Putamen (tissue), 1 donor: ENCODE measurements at places on chromosomes 2 and 18.

- no peak for DNase-seq
These were observed 150.2 kb upstream of the DOK6 start for GRCh38 chr18:69250305-69251151.

DNA sequence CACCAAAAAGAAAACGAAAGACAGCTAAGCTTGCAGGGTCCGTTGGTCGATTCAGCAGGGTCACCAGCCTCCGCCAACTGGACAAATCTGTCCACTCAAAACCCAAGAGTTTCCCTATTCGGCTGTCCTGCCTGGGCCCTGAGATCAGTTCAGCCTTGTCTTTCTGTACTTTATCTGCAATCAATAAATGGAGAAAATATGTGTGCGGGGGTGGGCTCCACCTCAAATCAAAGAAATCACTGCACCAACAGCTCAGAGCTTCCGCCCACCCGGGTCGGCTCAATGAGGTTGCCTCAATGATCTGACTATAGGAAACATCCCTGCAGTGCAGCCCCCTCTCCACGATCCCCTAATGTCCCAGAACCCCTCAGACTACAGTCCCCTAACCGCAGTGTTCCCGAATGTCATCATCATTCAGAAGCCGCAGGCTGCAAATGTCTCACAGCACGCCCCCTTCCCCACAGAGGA, 447 bp downstream of the GGCX start:
- no peak for DNase-seq

- DNase-seq = peak; percentile 76
These were observed 997 bp upstream of the TGIF1 start for GRCh38 chr18:3448838-3449511.

- DNase-seq = no peak
These were observed 46.8 kb upstream of the DNMT3A start for GRCh38 chr2:25388491-25388890.

DNA sequence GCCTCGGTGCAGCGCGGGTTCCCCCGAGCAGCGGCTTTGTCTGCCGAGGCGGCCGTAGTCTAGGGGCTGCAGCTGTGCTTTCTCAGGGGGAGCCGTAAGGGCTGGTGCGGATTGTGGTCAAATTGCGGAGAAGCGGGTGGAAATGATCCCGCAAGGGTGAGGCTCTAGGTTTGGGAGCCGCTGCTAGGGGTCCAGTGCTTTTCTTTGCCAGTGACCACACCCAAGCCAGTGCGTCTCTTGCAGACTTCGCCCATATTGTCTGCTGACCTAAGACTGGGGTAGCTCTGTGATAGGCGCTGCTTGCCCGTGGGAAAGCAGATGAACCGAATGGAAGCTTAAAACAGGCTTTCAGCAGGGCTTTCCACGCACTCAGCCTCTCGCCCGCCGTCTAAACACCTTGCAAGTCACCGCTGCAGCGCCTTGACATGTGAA, 2.1 kb downstream of the DPYSL5 start:
- peak; percentile 29 for DNase-seq

GRCh38 chr18:564708-565561, 15.2 kb upstream of the CETN1 start:
- DNase-seq = no peak

GRCh38 chr2:225512876-225513540, 113.5 kb downstream of the NYAP2 start:
- no peak for DNase-seq

GRCh38 chr2:136209561-136210454, 91.9 kb upstream of the CXCR4 start:
- no peak for DNase-seq

- DNase-seq = peak; percentile 28
These were observed 2.0 kb downstream of the XPO1 start for GRCh38 chr2:61536180-61536571.

- DNase-seq = no peak
These were observed 466.1 kb upstream of the HS6ST1 start for GRCh38 chr2:128784626-128785306.

GRCh38 chr2:84442888-84443287, 16.2 kb downstream of the SUCLG1 start:
- no peak for DNase-seq

DNA sequence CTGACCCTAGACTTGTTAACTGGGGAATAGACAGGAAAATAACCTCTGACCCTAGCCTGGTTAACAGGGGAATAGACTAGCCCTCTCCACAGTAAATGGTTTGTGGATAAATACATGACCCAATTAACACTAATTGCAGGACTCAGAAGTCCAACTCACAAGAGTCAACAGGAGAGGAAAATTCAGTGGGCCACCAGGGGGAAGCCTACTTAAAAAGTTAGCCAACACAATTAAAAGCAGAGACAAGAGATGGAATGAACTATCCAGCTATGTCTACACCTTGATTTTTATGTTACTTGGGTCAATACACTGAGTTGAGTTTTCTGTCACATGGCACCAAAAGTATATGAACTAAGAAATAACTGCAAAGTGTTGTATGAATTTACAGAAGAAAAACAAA, 158.8 kb upstream of the SLC39A10 start:
- DNase-seq = no peak

DNA sequence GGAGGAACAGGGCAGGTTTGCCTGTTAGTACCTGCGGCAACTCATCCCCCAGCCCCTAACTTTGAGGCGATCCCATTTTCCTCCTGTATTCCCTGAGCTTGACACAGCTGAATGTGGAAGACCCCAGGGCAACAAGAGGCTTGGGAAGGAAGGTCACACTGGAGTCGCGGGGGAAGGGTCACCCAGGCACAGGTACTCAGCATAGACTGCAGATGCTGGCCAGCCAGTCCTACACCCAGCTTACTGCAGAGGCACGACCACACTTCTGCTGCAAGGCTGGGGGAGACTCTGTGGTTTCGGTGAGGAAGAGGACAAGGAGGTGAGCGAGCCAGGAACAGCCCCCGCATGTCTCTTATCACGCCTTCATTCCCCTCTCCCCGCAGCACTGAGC, 91.5 kb downstream of the MALT1 start:
- DNase-seq = no peak

DNA sequence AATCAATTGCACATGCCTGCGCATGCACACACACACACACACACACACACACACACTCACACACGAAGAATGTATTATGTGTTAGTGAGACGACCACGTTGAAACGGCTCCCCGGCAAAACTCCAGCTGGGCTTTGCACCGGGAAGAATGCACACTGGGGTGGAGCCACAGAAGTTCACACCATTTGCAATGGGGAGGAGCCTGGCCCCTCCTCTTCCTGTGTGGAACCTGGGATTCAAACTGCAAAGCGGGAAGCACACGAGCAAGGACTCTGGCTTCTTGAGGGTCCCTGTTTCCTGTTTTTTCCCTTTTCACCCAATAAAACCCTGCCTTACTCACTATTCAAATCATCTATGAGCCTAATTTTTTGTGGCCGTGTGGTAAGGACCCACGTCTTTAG, 304.0 kb upstream of the TMEFF2 start:
- no peak for DNase-seq

GRCh38 chr2:24870440-24870839, 49.6 kb downstream of the ADCY3 start:
- DNase-seq = no peak

- no peak for DNase-seq
These were observed 559 bp downstream of the HOXD1 start for GRCh38 chr2:176188774-176189680.

GRCh38 chr2:27871802-27872201, 18.4 kb downstream of the RBKS start:
- DNase-seq = no peak

- no peak for DNase-seq
These were observed 38.9 kb upstream of the LPIN2 start for GRCh38 chr18:3051718-3052410.

GRCh38 chr2:72834596-72834995, 8.8 kb upstream of the EXOC6B start:
- no peak for DNase-seq

- DNase-seq = no peak
These were observed 928.5 kb upstream of the CELF4 start for GRCh38 chr18:38494065-38494464.

DNA sequence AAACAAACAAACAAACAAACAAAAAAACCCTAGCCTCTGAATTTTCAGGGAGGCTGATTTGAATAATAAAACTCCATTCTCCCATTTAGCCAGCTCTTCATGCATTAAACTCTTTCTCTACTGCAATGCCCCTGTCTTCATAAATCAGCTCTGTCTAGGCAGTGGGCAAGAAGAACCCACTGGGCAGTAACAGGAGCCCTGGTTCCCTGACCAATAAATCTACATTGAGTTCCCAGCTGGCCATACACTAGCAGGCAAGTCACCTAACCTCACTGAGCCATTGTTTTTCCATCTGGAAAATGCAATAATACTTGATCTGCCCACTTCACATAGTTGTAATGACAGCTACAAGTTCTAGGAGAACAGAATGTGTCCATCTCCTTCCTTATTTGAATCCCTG, 57.6 kb upstream of the YPEL5 start:
- no peak for DNase-seq

GRCh38 chr2:241887806-241888522, 18.4 kb downstream of the RTP5 start:
- DNase-seq = no peak

DNA sequence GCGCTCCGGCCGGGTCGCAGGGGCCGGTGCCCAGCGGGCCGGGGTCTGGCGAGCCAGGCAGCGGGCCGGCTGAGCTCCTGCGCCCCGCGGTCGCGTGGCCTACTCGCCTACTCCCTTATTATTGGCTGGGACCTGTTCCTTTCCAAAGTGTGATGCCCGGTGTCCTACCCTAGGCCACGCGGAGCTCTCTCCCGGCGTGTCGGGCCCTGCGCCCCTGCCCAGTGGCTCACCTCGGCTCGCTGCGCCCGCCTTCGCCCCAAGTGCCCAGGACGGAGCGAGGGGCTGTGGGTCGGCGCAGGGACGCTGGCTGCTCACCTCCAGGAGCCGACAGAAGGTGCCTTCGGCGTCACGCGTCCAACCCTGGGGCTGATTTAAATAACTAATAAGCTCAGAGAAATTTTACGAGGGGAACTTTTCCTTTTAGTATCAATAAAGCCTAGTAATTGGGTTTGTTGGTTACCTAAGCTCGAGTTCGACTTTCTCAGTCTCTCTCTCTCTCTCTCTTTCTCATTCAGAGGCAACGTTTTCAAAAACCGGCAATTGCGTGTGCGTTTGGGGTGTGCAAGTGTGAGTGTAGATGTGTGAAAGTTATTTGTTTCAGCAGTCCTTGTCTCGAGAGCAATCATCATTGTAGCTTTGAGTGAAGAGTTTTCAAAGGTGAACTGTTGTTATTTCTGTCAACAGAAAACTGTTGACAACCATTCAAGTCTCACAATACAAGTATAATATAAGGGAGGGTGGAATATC, 7.0 kb upstream of the SATB2 start:
- no peak for DNase-seq

DNA sequence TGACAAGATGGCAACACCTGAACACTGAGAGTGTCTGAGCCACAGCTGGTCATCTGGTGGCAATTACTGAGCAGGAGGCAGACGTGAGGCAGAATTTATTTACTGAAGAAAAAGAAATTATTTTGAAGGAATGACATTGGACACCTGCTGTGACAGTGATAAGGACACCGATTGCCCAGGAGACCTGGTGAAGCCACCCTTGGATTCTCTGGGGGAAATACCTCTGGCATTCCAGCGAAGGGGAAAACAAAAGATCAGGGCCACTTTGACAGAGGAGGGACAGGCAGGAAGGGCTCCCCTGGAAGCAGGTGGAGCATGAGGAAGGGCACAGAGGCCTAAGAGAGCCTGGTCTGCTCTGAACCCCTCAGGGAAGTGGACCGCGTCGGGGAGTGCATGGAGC, 85.4 kb upstream of the ALPP start:
- no peak for DNase-seq

- no peak for DNase-seq
These were observed 403.9 kb upstream of the FANCL start for GRCh38 chr2:58645017-58645416.

DNA sequence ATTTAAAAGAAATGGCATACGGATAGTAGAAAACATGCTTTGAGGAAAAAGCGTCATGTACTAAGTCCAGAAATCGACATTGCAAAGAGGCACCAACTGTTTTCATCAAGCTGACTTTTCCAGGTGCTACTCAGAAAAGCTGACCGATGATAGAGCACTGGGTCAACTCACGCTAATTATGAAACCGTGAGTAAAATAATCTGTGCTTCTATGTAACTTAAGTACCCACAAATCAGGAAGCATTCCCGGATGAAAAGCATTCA, 353 bp upstream of the NUP35 start:
- DNase-seq = no peak

- no peak for DNase-seq
These were observed 207.3 kb upstream of the DDX18 start for GRCh38 chr2:117607202-117607601.

DNA sequence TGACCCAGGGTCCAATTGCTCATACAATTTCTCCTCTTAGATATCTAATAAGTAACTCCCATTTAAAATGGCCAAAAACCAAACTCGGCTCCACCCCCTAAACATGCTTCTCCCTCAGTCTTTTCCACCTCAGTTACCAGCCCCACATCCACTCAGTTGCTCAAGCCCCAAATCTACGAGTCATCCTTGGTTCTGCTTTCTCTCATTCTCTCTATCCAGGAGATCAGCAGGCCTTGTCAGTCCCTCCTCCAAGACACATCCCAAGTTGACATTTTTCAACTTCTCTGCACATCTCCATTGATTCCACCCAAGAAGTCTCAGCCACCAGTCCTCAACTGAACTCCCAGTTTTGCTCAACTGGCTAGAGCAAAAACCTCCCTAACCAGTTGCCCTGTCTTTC, 40.5 kb upstream of the RTN4 start:
- DNase-seq = no peak

GRCh38 chr2:70510313-70510712, 43.3 kb downstream of the TGFA start:
- no peak for DNase-seq

DNA sequence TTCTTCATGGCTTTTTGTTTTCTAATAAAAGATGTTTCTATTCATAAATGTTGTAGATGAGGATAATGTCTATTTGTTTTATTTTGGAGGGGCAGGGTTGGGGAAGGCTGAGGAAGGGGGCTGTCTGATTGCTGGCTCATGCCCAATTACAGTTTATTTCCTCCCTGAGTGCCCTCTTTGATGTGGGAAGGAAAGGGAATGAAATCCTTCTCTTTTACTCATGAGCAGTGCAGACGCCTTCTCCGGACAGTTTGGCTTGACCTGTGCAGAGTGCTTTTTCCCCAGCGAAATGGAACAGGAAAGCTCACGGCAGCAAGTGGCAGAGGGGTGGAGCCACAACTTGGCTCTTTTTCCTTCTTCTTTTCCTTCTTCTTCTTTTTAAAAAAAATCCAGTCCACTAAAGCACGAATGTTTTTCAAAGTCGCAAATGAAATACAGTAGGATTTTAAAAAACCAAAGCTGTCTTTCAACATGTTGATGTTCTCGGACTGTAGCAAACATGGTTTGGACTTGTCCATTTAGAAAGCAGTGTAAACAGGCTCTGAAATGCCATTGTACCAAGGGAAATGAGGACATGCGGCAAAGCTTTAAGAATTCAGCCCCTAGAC, 34.5 kb downstream of the RAB31 start:
- no peak for DNase-seq
